Karpas-422 (cell line): ENCODE measurements at places on chromosomes 7 and 10. TPM values are rescaled to one million over a fixed set of nuclear protein-coding genes. Genes with fewer than 3 reads are reported as not detected.
A peak's percentile ranks its signal among the peaks of the same experiment; 100 is the strongest.

Gene LRRC72
- total RNA-seq, result not detected in 2 replicates

Gene PRKG1
- total RNA-seq, result not detected in 2 replicates

Gene DLX6
- not detected in 2 replicates for total RNA-seq

Gene PPIF
- 29.4 and 32.1 TPM in 2 replicates for total RNA-seq

Gene TAS2R38
- not detected in 2 replicates for total RNA-seq

- no peak for DNase-seq
- H3K4me3 ChIP-seq, result no peak overlapping the region
- no peaks in the 10 kb centered on the region for H3K27me3 ChIP-seq
- no peak overlapping the region for H3K27ac ChIP-seq
- no peaks in the 10 kb centered on the region for H3K36me3 ChIP-seq
Measured at GRCh38 chr7:3533040-3533439, 232.0 kb downstream of the SDK1 start.

- no peak overlapping the region for H3K4me3 ChIP-seq
- DNase-seq, result peak; percentile 58
- H3K27ac ChIP-seq, result no peak overlapping the region
- H3K4me1 ChIP-seq, result no peaks in the 10 kb centered on the region
- no peaks in the 10 kb centered on the region for H3K27me3 ChIP-seq
- no peaks in the 10 kb centered on the region for H3K36me3 ChIP-seq
Measured at GRCh38 chr10:60434418-60435046, 44.9 kb upstream of the ANK3 start.

DNA sequence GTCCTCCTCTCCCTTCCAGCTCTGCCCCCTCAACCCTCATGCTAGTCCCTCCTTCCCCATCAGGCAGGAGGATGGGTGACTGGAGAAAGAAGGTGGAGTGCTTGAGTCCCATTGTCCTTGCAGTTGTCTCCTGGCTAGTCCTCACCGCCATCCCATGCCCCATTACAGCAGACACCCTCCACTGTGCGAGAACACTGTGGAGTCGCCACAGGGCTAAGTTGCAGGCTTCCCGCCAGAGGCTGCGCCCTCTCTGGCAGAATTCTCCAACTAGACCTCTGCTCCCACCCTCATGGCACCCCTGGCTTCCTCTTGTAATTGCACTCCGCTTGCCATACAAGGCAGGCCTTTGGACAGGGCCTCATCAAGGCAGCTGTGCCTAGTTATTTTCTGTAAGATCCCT, 3.1 kb downstream of the GIMAP2 start:
- no peak overlapping the region for H3K27ac ChIP-seq
- no peaks in the 10 kb centered on the region for H3K36me3 ChIP-seq
- no peak for DNase-seq
- H3K4me3 ChIP-seq, result no peak overlapping the region

DNA sequence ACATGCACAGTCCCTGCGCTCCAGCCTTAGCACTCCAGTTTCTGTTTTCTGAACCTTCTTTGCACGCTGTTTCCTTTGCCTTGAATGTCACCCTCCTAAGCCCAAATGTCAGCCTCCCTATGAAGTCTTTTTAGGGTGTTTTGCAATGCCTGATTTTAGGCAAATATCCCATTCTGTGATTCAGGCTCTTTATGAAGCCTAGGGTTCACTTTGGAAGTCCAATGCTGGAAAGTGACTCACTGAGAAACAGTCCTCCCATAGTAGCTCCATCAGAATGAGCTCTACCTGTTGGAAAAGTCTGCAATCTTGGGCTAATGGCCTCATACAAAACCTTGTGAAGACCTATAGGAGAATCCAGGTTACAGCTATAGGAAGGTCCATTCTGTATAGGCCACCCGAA, 5.3 kb downstream of the LAMB4 start:
- no peaks in the 10 kb centered on the region for H3K27me3 ChIP-seq
- no peak overlapping the region for H3K4me3 ChIP-seq
- no peak for DNase-seq

DNA sequence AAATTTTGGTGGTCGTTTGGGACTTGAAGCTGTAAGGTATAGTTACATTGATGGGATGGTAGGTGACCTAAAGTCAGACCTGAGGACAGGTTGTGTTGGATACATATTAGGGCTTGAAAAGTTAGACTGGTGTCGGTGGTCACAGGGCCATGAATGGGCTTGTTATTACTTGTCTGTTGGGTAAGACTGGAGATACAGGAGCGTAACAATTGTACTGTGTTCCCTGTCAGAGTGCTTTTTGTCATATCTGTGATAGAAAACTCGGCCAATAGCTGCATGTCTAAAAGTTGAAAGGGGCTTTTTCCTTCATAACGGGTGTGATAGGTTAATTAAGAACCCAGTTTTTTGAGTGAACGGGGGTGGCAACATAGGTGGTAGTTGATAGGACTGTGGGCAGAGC, 13.5 kb upstream of the CHST3 start:
- H3K27ac ChIP-seq, result no peak overlapping the region
- no peaks in the 10 kb centered on the region for H3K36me3 ChIP-seq
- H3K4me3 ChIP-seq, result no peak overlapping the region
- H3K4me1 ChIP-seq, result no peaks in the 10 kb centered on the region
- peaks cover 8% of the 10 kb centered on the region; the same call in 1 of the 2 replicates for H3K27me3 ChIP-seq

- no peaks in the 10 kb centered on the region for H3K27me3 ChIP-seq
- no peak overlapping the region for H3K27ac ChIP-seq
- no peak for DNase-seq
- H3K4me3 ChIP-seq, result no peak overlapping the region
Measured at GRCh38 chr7:87105401-87105800, 45.9 kb upstream of the ELAPOR2 start.

- H3K36me3 ChIP-seq, result no peaks in the 10 kb centered on the region
- no peak overlapping the region for H3K4me3 ChIP-seq
- H3K4me1 ChIP-seq, result no peaks in the 10 kb centered on the region
- no peak overlapping the region for H3K27ac ChIP-seq
- H3K27me3 ChIP-seq, result no peaks in the 10 kb centered on the region
- no peak for DNase-seq
Measured at GRCh38 chr10:18377898-18378297, 237.7 kb downstream of the CACNB2 start.

- H3K36me3 ChIP-seq, result no peaks in the 10 kb centered on the region
- no peak overlapping the region for H3K4me3 ChIP-seq
- H3K27ac ChIP-seq, result no peak overlapping the region
- DNase-seq, result no peak
Measured at GRCh38 chr7:37770838-37771237, 77.6 kb upstream of the NME8 start.

DNA sequence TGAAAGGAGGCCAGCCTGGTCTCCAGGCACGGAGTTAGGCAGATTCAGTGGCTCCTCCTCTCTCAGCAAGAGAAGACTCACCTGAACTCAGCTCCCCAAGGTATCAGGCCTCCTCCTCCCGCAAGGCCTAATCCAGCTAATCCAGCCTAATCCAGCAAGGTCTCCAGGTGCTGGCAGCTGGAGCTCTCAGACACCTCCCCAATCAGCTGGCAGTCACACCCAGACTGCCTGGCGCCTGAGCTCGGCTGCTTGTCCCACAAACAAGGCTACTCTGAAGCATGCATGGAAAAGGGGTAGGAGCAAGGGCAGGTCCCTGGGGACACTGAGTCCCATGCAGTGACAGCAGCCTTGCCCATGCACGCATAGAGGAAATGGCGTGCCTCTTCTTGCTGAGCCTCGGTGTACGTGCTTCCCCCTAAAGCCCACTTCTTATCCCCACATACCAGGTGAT, 3.3 kb upstream of the OPN4 start:
- H3K4me3 ChIP-seq, result no peak overlapping the region
- no peak overlapping the region for H3K27ac ChIP-seq

GRCh38 chr10:31143331-31143935, 111.8 kb upstream of the ZNF438 start:
- H3K4me3 ChIP-seq, result no peak overlapping the region
- H3K4me1 ChIP-seq, result no peaks in the 10 kb centered on the region
- DNase-seq, result no peak
- no peaks in the 10 kb centered on the region for H3K36me3 ChIP-seq
- H3K27ac ChIP-seq, result no peak overlapping the region
- H3K27me3 ChIP-seq, result no peaks in the 10 kb centered on the region

DNA sequence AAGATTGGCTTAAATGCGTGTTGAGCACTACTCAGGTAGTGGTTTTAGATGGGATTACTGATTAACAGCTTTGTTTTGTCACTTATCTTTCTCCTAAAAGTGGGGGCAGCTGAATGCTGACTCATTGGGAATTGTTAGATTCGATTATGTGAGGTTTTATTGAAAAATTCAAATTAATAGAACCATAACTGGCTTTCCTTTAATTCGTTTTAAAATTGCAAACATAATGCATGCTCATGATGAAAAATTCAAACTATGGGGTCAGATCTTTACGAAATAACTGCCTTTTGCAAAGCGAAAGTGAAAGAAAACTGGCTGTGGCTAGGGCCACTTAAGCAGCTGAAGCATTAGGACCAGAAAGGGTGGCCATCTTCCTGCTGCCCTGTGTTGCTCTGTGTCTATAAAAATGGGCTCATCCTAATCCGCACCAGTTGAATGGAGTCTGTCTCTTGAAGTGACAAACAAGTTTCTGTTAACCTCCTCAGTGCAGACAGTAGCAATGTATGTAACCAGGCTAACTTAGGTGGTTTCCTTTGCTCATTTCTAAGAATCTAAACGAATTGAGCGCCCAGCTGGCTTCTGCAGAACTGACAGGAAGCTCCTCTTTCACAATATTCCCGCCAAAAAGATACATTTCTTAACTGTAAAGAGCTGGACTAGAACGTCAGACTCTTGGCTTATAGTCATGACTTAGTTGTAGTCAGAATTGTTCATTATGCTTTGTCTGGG, 27.8 kb downstream of the DENND10 start:
- H3K36me3 ChIP-seq, result peaks cover 15% of the 10 kb centered on the region
- DNase-seq, result no peak

DNA sequence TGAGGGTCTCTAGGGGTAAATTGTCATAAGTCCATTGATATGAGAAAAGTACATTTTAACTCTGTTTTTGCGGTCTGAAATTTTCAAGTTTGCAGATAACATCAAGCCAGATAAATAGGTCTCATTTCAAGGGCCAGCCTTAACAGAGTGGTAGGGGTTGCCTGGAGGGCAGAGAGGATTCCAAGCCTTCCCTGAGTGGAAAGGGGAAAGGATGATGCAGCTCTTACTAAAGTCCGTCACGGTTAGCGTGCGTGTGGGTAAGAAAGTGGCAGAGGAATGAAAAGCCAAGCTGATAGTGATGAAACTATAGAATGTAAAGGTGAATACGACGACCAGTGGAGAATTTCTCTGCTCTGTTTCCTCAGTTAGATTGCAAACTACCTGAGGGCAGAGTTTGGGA, 71.6 kb downstream of the ADRA2A start:
- H3K4me1 ChIP-seq, result no peaks in the 10 kb centered on the region
- no peaks in the 10 kb centered on the region for H3K27me3 ChIP-seq
- no peaks in the 10 kb centered on the region for H3K36me3 ChIP-seq
- no peak overlapping the region for H3K4me3 ChIP-seq

GRCh38 chr7:133253519-133253875, 619 bp downstream of the EXOC4 start:
- no peaks in the 10 kb centered on the region for H3K36me3 ChIP-seq
- peaks cover 17% of the 10 kb centered on the region for H3K4me1 ChIP-seq
- H3K4me3 ChIP-seq, result peak overlapping the region; percentile 80
- no peak overlapping the region for H3K27ac ChIP-seq

DNA sequence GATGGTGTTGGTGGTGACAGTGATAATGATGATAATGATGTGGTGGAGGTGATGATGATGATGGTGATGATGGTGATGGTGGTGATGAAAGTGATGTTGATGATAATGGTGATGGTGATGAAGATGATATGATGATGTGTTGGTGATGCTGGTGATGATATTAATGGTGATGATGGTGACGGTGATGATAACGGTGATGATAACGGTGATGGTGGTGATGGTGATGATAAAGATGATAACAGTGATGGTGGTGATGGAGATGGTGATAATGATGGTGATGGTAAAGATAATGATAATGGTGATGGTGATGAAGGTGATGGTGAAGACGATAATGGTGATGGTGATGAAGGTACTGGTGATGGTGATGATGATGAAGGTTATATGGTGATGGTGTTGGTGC, 76.6 kb downstream of the UNCX start:
- no peaks in the 10 kb centered on the region for H3K27me3 ChIP-seq
- no peaks in the 10 kb centered on the region for H3K36me3 ChIP-seq
- no peak for DNase-seq
- H3K4me1 ChIP-seq, result no peaks in the 10 kb centered on the region
- H3K4me3 ChIP-seq, result no peak overlapping the region

- no peaks in the 10 kb centered on the region for H3K27me3 ChIP-seq
- no peak overlapping the region for H3K27ac ChIP-seq
- DNase-seq, result no peak
- no peak overlapping the region for H3K4me3 ChIP-seq
- H3K36me3 ChIP-seq, result no peaks in the 10 kb centered on the region
Measured at GRCh38 chr10:113127261-113127900, 177.3 kb downstream of the TCF7L2 start.

DNA sequence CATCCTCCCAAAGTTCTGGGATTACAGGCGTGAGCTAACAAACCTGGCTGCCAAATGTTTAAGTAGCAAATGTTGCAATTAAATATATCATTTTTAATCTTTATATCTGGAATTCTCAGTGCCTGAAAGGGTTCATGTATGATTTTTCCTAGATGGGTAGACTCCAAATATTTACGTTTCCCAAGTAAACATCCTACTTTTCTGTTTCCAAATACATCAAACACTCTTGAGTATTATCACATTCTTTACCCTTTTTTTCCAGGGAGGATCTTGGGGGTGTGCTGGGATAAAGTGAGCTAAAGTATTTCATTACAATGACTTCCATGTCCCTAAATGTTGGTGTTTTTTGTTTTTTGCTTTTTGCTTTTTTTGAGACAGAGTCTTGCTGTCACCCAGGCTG, 32.9 kb upstream of the CYTH3 start:
- no peak for DNase-seq
- H3K36me3 ChIP-seq, result no peaks in the 10 kb centered on the region
- no peak overlapping the region for H3K4me3 ChIP-seq

GRCh38 chr10:129392855-129393254, 74.2 kb upstream of the MGMT start:
- DNase-seq, result no peak
- H3K4me3 ChIP-seq, result no peak overlapping the region
- no peak overlapping the region for H3K27ac ChIP-seq
- H3K4me1 ChIP-seq, result peaks cover 20% of the 10 kb centered on the region
- H3K36me3 ChIP-seq, result no peaks in the 10 kb centered on the region
- H3K27me3 ChIP-seq, result no peaks in the 10 kb centered on the region

DNA sequence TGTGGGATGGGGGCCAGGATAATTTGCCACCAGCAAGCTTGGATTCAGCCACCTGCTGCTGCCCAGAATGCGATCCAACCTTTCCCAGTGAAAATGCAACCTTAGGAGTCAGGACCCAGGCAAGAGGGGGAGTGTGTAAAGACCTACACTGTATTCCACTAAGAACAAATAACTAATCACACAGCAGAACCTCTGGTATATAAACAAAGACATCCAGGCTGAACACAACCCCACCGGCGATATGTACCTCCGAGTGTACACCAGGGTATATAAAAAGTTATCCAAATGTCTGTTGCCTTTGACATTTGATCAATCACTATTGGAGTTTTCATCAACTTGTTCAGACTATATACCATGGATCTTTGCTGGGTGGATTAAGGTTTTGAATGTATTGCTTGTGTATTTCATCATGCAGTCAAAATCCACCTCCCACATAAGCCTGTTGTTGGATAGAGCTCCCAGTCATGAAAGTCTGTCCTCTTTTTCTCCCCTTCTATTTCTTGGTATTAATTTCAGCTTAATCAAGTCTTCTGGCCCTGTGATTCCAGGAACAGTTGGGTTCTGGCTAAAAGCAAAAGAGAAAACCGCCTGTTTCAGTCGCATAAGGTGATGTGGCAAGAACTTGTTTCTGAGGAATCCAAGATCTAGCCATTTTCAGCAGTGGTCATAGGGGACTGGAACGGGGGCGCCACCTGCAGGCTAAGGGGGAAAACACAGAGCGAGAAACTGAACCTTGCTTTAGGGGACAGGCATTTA, 290.7 kb downstream of the CCDC3 start:
- peak; percentile 87 for DNase-seq
- H3K27me3 ChIP-seq, result no peaks in the 10 kb centered on the region
- H3K4me3 ChIP-seq, result no peak overlapping the region
- H3K27ac ChIP-seq, result no peak overlapping the region
